HTR-8/SVneo (cell line): ENCODE measurements at places on chromosomes 7 and 10.

- DNase-seq = no peak
Observed at GRCh38 chr7:35556515-35557471, 138.1 kb downstream of the HERPUD2 start.

DNA sequence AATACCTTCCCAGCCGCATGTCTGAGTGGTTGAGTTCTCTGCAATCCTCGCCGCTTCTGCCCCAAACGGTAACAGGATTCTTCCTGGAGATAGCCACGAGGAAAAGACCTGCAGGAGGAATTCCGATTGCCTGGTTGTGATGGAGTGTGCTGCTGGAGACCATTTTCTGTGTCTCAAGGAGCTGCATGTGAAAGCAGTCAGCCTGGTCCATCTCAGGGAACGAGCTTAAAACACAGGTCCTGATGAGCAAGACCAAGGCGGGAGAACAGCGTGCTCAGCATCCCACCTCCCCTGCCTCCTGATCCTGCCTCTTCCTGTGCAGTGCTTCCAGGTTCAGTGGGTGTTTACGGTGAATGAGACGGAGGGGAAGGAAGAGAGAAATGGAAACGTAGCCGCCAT lies 26.5 kb downstream of the VIPR2 start:
- DNase-seq = no peak

DNA sequence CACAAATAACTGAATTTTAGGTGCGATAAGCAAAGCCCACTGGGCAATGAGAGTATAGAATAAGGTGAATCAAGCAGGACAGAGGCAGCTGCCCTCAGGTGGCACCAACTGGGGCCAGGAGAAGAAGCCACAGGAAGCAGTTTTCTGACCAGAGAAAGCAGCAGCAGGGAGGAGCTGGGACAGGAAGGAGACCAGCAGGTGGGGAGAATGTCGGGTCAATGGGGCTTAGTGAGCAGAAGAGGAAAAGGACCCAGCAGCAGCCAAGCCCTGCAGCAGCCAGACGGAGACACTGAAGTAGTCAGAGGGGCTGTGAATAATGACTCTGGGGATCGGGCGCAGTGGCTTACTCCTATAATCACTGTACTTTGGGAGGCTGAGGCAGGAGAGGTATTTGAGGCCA lies 209.6 kb upstream of the SH2B2 start:
- no peak for DNase-seq

GRCh38 chr10:114271075-114271778 lies 32.2 kb downstream of the VWA2 start:
- DNase-seq = no peak

GRCh38 chr7:146805082-146805481 lies 688.5 kb downstream of the CNTNAP2 start:
- DNase-seq = no peak
